Esophagus muscularis mucosa (tissue), 4 donors: ENCODE measurements at places on chromosomes 2 and 18. TPM values are rescaled to one million over a fixed set of nuclear protein-coding genes. Genes with fewer than 3 reads are reported as not detected.

DNA sequence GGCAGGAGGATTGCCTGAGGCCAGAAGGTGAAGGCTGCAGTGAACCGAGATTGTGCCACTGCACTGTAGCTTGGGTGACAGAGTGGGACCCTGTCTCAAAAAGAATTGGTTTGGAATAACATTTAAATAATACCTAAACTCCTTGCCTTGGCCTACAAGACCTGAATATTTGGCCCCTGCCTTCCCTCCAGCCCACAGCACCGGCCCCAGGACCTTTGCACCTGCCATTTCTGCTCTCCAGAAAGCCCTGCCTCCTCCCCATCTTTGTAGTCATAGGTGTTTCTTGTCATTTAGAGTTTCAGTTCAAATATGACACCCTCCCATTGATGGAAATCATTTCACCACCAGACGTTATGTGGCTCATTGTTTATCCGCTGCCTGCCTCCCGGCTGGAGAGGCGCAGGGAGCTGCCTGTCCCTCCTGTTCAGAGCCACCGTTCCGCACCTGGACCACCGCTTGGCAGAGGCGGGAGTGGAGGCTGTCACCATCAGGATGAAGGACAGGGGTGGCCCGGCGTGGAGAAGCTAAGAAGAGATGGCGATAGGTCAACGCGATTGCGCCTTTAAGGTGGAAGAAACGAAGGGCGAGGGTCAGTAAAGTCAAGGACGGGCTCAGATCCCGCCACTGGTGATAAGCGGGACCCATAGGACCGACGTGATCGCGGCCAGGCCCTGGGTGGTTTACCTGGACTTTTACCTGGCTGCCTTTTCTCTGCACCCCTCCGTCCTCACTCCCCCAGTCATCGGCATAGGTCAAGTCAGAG is 638 bp upstream of the LPIN1 start:
- DNase-seq = no peak

GRCh38 chr2:217054791-217055190 is 194.9 kb upstream of the TNP1 start:
- DNase-seq = no peak

DNA sequence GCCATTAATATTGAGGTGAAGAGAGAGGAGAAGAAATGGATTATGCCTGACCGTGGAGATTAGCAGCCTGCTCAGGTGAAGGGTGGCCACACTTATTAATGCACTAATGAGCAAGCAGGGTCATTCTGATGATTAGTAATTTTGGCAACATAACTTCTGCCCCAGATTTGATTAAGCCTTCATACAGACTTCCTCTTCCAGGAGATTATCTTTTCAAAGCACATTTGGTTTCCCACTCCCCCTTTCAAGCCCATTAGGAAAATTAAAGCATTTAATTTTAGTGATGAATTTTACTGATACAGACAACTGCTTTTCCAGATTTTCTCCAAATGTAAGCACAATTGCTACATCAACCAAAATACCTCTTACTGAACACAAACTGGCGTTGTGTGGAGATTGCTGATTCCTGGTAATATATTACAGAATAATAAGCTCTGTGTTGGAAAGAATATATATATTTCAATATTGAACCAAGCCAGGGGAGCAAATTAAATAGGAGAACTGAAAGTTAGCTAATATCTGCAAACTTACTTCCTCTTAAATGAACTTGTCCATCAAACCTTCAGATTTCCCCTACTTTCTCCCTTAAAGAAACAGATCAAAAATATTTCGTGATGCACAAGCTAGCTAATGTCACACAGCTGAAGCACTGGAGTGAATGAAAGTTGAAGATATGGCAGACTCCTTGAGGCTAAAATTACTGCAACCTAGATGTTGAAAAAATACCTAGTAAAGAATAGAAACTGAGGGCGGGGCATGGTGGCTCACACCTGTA is 140.8 kb downstream of the FAM210A start:
- DNase-seq = no peak

DNA sequence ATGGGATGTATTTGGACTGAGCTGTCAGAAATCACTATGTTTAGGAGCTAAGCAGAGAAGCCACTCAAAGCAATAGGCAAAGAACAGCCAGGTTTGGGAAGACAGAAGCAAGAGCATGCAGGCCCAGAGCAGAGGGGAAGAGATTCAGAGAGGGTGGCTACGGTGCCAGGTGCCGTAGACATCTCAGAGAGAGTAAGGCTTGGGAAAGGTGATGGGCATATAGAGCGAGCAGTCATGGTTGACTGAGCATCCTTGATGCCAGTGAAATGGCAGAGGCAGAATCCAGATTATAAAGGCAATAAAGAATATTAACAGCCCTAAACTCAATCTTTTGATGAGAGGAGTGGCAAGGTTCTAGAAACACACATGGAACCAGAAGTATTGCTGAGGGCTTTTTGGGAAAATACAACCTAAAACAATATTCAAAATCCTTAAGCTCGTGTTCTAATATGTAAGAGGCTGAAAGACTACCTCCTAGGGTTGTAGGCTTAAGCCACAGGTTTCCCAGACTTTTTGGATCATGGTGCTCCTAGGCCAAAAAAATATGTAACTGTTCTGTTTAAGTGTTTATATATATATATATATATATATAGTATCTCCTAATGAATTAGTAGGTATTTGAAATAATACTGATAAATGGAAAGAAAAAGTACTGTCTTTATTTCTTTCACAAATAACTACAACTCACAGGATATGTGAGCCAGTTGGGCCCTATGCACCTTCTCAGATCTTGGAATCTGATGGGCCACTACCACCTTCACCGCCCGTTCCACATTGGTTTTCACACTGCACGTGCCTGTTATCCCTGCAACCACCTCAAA is 113.3 kb downstream of the MYCN start:
- no peak for DNase-seq

DNA sequence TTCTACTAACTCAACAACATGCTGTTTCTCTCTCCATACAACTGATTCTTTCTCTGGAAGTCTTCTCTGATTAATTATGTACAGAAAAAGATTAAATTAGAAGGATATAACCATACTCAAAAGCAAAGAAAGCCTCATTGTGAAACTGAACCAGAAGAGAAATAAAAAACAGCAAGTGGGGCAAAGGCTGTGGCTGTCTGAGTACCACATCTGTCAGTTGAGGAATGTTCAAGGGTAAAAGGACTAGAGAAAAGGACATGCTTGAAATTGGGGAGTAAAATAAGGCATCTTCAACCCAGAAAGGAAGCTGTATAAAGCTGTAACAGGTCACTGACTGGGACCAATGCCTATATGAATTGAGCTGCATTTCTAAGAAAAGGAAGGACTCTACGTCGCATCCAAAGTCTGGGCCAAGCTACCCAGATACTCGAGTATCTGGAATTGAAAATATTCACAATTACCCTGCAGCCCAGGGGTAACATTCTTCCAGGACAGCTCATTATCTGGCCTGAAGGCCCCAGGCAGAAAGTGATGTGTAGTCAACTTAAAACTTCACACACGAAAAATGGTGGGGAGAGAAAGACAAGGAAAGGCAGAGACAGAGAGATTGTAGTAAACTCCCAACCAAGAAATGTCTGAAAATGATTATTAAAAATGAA is 356.0 kb upstream of the GALNT5 start:
- no peak for DNase-seq

- no peak for DNase-seq
Measured at GRCh38 chr2:68193787-68194372, 36.2 kb downstream of the PNO1 start.

- no peak for DNase-seq
Measured at GRCh38 chr2:98484652-98485452, 40.2 kb downstream of the INPP4A start.

DNA sequence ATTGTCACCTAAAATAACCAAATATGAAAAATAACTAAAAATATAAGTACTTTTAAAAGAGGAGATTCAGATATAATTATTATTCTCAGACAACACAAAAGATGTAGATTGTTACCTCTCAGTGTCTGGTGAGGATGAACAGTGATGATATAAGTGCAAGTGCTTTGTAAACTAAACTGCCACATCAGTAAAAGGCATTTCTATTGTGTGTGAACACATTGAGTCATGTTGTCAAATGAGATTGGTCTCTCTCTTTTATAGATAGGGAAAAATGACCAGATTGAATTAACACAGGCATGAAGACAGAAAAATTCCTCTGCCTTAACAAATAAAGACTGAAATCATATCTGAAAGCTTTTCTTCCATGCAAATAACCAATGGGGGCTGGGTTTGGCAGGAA is 182.4 kb upstream of the TMEFF2 start:
- DNase-seq = no peak

DNA sequence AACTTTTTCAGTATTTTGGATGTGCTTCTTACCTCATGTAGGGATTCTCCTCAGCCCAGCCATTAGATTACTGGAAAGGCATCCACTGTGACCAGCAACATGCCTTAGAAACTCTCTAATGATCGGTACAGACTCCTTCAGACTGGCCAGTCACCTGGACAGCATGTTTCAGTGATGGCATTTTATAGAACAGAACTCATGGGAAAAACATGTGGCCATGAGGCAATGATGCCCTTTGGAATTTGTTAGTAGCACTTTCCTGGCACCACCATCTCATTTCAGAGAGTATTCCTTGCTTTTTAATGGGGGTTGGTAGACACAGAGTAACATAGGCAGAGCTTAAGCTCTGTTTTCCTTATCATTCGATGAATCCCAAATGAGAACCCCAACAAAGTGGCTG is 72.1 kb upstream of the FAM98A start:
- no peak for DNase-seq

DNA sequence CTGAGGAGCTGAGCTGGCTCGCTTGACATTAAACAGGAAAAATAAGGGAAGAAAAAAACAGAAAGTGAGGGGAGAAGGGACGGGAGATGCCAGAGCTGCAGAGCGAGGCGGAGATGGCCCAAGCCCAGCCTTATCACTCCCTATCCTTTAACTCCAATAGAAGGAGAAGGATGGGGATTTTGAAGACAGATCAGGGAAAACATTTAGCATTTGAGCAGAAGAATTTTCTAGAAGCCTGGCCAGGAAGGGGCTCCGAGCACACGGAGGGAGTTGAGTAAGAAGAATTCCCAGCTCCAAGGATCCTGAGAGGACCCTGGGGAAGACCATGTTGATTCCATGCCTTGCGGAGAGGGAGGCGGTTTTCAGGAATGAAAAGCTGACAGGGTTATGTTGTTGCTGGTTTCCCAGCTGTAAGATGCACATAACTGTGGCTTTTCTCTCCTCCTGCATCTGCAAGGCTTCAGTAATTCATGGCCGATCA is 35.6 kb downstream of the TWIST2 start:
- DNase-seq = no peak

DNA sequence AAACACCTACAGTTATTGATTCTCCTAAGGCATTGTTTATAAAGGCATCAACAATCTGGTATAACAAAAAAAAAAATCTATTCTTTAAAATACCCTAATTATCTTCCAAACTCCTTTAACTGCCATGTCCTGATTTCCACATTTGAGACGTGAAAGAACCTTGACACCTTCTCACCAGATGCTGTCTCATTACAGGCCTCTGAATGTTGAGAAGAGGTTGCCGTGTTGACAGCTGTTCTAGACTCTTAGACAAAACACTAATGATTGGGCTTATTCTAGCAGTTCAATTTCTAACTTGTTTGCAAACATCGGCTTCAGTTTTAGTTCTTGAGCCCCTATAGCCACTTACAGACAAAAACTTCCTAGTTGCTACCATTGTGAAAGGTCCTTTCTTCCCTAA is 988.8 kb downstream of the LRP1B start:
- no peak for DNase-seq

DNA sequence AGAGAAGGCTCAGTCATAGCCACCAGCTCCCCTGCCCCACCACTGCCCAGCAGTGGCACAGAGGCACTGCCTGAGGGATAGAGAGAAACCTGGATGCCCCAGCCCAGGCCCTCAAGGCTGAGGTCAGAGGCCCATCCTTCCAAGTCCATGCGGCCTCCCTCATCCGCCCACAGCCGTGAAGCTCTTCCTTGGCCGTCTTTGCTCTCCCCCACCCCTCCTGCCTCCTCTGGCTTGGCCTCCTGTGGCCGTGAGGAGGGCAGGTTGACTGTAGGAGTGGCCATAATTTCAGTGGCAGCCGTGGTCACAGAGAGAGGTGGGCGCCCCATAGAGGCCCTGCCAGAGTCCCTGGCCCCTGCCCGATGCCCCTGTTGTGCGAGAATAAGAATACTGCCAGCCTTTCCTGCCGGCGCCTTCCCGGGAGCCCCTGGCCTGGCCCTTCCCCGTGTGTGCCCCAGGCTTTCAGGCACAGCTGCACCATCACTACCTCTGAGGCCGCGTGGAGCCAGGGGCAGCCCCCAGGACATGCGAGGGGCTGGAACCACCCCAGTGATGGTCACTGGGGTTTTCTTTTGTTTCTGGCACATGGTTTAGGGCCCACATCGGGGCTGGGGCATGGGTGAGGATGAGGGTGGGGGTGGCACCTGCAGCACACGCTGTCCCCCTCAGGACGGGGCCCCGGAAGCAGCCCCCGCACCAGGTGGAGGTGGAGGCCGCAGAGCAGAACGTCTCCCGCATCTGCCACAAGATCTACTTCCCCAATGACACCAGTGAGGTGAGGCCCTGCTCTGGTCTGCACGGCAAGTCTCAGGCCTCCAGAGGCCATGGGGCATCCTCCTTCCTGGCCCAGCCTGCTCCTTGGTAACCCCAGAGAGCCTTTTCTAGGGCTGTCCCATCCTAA is 13.1 kb upstream of the GPR17 start:
- DNase-seq = no peak

GRCh38 chr18:49697757-49698524 is 115.4 kb downstream of the ACAA2 start:
- no peak for DNase-seq

DNA sequence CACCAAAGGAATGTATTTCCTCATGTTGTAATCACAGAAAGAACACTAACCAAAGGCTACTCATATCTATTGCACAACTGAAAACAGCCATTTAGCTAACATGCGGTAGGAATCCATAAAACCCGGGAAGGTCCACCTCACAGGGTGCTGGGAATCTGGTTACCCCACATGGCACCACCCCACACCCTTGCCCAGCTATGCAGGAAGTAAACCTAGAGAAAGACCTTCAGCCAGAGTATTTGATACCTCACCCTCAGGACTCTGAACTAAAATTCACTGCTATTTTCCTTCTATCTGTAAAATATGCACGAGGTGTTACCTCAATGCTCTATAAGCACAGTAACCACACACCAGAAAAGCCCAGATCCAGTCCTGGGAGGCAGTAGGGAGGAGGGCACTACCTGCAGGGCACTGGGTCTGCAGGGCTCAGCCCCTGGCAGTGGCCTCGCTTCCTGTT is 45.8 kb downstream of the PTPN2 start:
- DNase-seq = no peak

DNA sequence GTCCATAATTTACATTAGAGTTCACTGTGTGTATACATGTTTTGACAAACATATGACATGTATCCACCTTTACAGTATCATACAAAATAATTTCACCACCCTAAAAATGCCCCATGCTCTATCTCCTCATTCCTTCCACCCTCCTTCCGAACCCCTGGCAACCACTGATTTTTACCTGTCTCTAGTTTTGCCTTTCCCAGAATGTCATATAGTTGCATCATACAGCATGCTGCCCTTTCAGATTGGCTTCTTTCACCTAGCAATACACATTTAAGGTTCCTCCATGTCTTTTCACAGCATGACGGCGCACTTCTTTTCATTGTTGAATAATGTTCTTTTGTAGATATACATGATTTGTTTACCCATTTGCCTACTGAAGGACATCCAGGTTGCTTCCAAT is 10.4 kb downstream of the LRPPRC start:
- no peak for DNase-seq

The MSTN gene
- 0.33 TPM for total RNA-seq

The TUBA3D gene
- not detected for total RNA-seq

The TACR1 gene
- 1.2 TPM for total RNA-seq

The UGT1A3 gene
- total RNA-seq = not detected

The FKBP1B gene
- total RNA-seq = 11.2 TPM

The MALL gene
- total RNA-seq = 5.0 TPM

The TRIM43 gene
- not detected for total RNA-seq
